Right cardiac atrium (tissue), 5 donors: ENCODE measurements at places on chromosomes 13 and 19. TPM values are rescaled to one million over a fixed set of nuclear protein-coding genes. Genes with fewer than 3 reads are reported as not detected.

DNA sequence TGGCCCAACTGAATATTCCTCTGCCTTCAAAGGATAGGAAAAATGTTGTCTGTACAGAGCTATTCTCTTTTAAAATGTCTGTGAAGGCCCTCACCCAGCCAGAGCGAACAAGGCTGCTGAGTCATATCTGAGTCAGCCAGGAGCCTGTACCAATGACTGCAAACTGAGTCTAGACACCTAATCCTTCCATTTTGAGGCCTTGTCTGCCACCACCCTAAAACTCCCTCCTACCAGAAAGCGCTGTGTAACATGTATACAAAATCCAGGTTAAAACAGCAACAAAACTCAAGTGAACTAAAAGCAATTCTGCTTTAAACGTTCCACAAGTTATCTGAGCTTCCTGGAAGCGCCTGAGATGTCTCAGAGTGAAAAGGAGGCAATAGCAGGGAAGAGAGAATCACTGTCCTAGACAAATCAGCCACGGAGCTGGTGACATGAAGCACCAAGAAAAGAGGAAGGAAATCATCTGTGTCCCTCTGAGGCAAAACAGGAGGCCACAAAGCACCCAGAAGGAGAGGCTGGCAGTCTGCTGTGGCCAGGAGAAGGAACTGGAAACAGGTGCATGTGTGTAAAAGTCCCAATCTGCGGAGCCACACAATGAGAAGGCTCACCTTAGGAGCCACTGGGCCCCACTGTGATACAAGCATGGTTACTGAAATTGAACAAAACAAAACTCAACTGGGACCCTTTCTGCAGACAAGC is 10.2 kb downstream of the DHRS12 start:
- no peak for DNase-seq

GRCh38 chr13:35882722-35883497 is 248.3 kb downstream of the DCLK1 start:
- DNase-seq, result no peak

GRCh38 chr13:38262211-38262610 is 87.4 kb upstream of the UFM1 start:
- no peak for DNase-seq

- no peak for DNase-seq
Measured at GRCh38 chr13:98260357-98261164, 83.5 kb upstream of the RNF113B start.

DNA sequence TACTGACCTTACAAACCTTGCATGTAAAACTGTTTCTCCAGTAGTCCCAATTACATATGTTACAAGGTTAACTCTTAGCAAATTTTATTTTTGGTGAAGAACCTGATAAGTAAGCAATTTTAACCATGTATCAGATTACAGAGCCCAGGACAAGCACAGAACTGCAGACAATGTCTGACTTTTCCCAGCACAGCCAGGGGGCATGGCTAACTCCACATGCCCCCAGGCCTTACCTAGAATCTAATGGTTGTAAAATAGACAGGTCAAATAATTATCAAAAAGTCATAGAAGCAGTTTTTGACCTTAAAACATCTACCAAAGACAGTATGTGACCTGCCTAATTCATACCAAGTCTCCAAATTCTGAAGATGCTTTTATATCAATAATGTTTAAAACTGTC is 364.1 kb downstream of the FOXO1 start:
- no peak for DNase-seq

DNA sequence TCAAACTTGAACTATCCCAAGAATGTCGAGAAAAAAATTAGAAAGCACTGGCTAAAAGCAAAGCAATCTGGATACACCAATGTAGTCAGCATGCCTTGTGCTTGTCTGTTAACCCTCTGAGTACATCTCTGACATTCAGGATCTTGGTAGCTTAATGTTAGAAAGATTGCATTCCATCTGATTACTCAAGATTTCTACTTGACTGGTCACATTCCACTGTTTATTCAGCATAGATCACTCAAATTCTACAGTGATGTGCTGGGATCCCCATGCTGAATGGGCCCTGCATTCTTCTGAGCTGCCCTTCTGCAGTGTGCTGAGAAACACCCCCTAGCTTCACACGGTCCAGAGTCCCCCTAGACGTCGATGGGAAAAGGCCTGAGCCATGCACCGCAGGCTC is 295.4 kb upstream of the MAB21L1 start:
- DNase-seq, result no peak

- no peak for DNase-seq
Measured at GRCh38 chr13:29323954-29324353, 271.5 kb downstream of the SLC7A1 start.

- no peak for DNase-seq
Measured at GRCh38 chr13:95298971-95299621, 2.2 kb downstream of the ABCC4 start.

DNA sequence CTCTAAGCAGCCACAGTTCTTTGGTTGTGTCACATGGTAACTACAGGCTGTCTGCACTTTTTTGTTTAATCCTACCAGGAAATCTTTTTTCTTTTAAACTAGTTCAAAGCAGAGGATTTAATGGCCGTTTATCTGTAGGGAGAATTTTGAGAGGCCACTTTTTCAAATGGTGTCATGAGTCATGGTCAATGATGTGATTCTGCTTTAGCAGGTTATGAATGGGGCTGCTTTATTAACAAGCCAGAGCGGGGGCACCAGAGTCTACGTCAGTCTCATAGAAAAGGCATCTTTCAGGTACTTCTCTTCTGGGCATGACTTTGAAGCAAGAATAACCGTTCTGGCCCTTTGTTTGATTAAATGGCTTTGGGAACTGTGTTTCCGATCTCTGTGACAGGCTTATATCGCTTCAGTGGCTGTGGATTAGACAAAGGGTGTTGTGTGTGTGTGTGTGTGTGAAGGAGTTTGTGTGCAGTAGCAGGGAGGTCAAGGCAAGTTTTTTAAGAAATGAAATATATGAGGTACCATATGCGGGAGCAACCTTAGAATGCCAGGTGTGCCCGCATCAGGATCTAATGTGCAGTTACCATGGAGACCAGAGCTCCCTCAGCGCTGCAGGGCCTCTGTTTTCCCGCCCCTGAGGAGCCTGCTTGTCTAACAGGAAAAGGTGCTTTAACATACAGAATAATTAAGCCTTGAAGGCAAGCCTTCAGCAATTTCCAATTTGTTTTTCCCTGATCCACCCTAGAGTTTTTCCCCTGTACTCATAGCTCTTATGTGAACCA is 120.5 kb downstream of the KATNAL1 start:
- DNase-seq, result no peak

- no peak for DNase-seq
Measured at GRCh38 chr19:35098413-35099049, 17.1 kb upstream of the FXYD3 start.

DNA sequence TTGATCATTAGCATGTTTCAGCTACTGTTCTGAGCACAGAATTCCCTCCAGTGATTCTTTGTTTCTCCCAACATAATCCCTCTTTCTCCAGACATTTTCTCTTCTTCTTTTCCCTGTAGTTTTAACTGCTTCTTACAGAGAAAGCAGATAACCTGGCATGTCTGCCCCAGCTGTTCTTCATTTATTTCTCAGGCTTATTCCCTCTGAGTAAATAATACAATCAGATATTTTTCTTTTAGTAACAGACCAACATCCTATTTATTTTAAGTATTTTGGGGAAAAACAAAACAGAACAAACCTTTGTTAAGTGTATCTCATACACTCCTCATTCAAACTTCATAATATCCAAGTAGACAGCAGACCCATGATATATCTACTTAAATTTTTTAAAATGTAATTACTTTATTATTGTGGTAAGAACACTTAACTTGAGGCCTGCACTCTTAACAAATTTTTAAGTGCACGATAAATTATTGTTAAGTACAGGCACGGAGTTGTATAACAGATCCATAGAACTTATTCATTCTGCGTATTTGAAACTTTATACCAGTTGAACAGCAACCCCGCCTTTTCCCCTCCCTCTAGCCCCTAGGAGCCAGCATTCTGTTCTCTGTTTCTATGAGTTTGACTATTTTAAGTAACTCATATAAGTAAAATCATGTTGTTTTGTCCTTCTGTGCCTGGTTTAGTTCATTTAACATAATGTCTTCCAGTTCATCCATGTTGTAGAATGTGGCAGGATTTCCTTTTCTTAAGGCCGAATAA is 540.0 kb downstream of the LMO7 start:
- DNase-seq, result no peak

DNA sequence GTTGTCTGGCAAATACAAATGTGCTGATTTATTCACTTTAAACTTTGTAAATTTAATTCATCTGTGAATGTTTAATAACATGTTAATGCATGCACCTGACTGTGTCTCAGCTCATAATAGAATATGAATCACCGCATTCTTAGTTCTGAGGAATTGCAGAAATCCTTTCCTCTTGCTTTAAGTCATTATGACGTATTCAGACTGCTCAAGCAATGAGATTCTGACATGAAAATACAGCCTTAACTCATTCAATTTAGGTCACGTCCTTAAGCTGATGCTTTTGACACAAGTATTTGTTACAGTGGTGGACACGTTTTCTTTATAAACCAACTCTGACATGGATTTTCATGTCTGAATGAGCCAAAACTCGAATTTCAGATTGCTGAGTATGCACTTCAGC is 541.0 kb upstream of the KLF12 start:
- no peak for DNase-seq

DNA sequence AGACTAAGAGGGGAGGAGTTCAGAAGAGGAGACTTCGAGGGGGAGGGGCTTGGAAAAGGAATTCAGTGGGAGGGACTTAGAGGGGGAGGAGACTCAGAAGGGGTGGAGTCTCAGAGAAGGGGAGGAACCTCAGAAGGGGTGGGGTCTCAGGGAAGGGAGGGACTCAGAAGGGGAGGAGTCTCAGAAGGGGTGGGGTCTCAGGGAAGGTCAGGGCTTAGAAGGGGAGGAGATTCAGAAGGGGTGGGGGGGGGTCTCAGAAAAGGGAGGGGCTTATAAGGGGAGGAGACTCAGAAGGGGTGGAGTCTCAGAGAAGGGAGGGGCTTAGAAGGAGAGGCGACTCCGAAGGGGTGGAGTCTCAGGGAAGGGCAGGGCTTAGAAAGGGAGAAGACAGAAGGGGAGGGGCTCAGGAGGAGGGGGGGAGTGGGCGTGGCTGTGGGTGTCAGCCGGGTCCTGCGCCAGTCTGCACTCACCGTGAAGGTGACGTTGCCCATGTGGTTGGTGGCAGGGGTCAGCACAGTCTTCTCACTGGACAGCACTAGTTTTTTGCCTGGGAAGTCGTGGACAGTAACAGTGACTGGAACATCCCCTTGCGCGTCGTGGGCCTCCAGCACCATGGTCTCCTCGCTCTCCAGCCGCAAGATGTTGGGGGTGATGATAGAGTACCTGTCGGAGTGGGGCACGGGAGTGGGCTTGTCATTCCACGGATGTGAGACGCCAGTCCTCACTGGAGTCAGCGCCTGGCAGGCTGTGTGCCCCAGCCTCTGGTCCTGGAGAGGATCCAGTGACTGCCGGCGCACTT is 1.5 kb downstream of the C3 start:
- peak; percentile 64 for DNase-seq

GRCh38 chr13:65725006-65725405 is 1505.1 kb downstream of the PCDH9 start:
- no peak for DNase-seq

- no peak for DNase-seq
Measured at GRCh38 chr19:41844601-41845000, at the start of gene LYPD4. LYPD4 (minus strand) TSS chr19:41844683; CDS start chr19:41839285, 5,398 bp downstream.

GRCh38 chr13:34006011-34006410 is 188.1 kb downstream of the RFC3 start:
- no peak for DNase-seq

GRCh38 chr13:48827709-48828108 is 148.0 kb upstream of the FNDC3A start:
- DNase-seq, result no peak

DNA sequence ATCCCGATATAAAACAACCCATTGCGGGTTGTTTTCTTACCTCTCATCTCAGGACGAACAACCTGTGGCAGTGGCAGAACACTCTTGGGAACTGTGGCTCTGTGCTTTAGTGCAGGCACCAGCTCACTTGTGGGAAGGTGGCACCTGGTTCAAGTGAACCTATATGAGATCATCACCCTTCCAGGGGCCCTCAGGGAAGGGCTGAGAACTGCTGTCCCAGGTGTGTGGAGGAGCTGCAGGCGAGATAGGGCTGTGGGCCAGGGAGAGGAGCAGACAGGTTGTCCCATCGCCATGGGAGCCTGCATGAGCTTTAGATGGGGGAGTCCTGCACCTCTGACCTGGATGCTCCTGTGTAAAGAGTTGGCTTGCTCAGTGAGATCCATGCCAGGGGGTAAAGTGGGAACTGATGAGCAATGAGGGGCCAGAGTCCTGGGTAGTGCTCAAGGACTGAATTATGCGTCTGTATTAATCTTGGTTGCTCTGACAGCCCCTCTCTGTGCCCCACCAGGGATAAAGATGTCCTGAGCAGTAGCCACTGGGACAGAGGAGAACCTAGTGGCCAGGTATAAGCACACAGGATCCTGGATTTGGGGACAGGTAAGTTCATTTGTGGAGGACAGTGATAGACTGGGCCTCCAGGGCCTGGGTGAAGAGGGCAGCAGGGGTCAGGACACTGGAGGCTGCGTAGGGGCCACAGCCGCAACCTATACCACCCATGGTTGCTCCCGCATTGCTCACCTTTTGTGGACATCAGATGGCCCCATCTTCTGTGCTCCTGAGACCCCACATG is 8.7 kb downstream of the CEACAM4 start:
- no peak for DNase-seq

The ZNF844 gene
- 13.7 TPM for total RNA-seq

The NXNL1 gene
- 0.45 TPM for total RNA-seq

The VSTM2B gene
- not detected for total RNA-seq

The ZNF549 gene
- 4.8 TPM for total RNA-seq

The KLF1 gene
- not detected for total RNA-seq

The GSX1 gene
- not detected for total RNA-seq

The SLAIN1 gene
- total RNA-seq, result 10.6 TPM
